Fibroblast of lung (primary cell): ENCODE measurements at places on chromosomes 7 and 10. TPM values are rescaled to one million over a fixed set of nuclear protein-coding genes. Genes with fewer than 3 reads are reported as not detected.

- H3K27ac ChIP-seq: no peak overlapping the region
- H3K36me3 ChIP-seq: no peaks in the 10 kb centered on the region
- DNase-seq: no peak
- no peaks in the 10 kb centered on the region for H3K4me1 ChIP-seq
These were observed 219.5 kb upstream of the AOAH start for GRCh38 chr7:36943591-36944435.

GRCh38 chr7:139332697-139333359 is 8.3 kb upstream of the FMC1 start:
- H3K36me3 ChIP-seq: no peaks in the 10 kb centered on the region
- no peaks in the 10 kb centered on the region for H3K4me1 ChIP-seq
- DNase-seq: no peak
- H3K4me3 ChIP-seq: no peak overlapping the region
- H3K27ac ChIP-seq: no peak overlapping the region

- no peaks in the 10 kb centered on the region for H3K36me3 ChIP-seq
- H3K27ac ChIP-seq: no peak overlapping the region
- H3K27me3 ChIP-seq: no peaks in the 10 kb centered on the region
- H3K4me3 ChIP-seq: no peak overlapping the region
These were observed 71.8 kb downstream of the OSBPL3 start for GRCh38 chr7:24908166-24908565.

- no peak overlapping the region for H3K4me3 ChIP-seq
- H3K27me3 ChIP-seq: no peaks in the 10 kb centered on the region
- peak; percentile 89 for DNase-seq
- H3K27ac ChIP-seq: no peak overlapping the region
- H3K4me1 ChIP-seq: no peaks in the 10 kb centered on the region
These were observed 80.2 kb downstream of the SORBS1 start for GRCh38 chr10:95480901-95481491.

Gene CUL1
- total RNA-seq: 39.8 and 47.9 TPM in 2 replicates

Gene ST8SIA6
- total RNA-seq: under 0.01 and 0.26 TPM in 2 replicates

GRCh38 chr7:92582948-92583347 is 7.2 kb downstream of the FAM133B start:
- DNase-seq: no peak
- no peak overlapping the region for H3K4me3 ChIP-seq
- H3K27ac ChIP-seq: no peak overlapping the region

GRCh38 chr7:50851451-50851850 is 68.8 kb upstream of the GRB10 start:
- H3K4me1 ChIP-seq: no peaks in the 10 kb centered on the region
- H3K36me3 ChIP-seq: no peaks in the 10 kb centered on the region
- H3K27me3 ChIP-seq: peaks cover 10% of the 10 kb centered on the region
- H3K27ac ChIP-seq: no peak overlapping the region

GRCh38 chr7:81407094-81407493 is 362.8 kb downstream of the HGF start:
- no peaks in the 10 kb centered on the region for H3K36me3 ChIP-seq
- no peaks in the 10 kb centered on the region for H3K27me3 ChIP-seq
- no peaks in the 10 kb centered on the region for H3K4me1 ChIP-seq
